ENCODE measurements at places on chromosomes 1 and 21.

DNA sequence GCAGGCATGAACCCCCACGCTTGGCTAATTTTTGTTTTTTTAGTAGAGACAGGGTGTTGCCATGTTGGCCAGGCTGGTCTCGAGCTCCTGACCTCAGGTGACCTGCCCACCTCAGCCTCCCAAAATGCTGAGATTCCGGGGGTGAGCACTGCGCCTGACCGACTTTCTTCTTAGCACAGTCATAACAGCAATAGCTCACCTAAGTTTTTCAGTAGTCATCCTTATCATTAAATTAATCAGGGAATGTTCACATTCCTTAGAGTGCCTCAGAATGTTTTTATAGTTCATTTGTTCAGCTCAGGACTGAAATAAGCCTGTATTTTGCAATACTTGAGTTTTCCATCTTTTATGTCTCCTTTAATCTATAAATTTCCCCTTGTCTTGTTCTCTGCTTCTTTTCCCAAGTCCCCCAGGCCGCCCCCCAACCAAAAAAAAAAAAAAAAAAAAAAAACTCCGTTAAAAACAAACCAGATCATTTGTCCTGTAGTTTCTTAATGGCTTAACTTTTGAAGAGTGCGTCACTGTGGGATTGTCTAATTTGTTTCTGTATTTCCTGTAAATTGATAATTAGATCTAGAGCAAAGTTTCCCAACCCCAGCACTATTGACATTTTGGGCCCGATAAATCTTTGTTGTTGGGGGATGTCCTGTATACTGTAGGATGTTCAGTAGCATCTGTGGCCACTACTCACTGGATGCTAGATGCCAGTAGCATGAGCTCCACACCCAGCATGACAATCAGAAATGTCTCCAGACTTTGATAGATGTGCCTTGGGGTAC lies 120.7 kb downstream of the ITSN1 start:
- peak; percentile 18 for DNase-seq

GRCh38 chr1:112636597-112637253 lies 17.1 kb downstream of the CAPZA1 start:
- DNase-seq = no peak

DNA sequence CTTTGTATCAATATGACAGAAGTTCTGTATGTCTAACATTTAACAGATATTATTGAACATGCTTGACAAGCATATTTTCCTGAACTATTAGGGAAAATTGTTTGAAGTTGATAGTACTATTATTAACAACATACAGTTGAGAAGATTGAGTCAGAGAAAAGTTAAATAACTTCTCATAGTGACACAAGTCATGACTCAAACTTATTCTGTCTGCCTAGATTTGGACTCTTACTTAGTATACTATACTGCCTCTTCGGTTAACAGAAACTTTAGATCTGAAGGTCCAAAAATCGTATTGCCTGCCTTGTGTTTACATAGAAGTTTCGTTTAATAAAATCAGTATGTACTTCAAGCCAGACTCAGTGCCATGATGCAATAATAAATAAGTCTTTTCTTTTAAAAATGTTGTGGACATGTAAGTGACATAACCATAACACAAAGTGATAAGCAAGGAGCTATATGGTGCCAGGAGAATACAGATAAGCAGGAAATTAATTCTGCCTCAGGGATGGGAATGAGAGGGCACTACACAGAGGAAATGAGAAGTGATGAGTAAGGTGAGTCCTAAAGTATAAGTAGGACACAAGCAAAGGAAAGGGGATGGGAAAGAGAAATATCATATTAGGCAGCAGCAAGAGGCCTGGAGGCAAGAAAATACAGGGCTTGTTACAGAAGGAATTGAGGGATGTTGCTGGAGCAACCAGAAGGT lies 48.1 kb downstream of the LHX9 start:
- no peak for DNase-seq

DNA sequence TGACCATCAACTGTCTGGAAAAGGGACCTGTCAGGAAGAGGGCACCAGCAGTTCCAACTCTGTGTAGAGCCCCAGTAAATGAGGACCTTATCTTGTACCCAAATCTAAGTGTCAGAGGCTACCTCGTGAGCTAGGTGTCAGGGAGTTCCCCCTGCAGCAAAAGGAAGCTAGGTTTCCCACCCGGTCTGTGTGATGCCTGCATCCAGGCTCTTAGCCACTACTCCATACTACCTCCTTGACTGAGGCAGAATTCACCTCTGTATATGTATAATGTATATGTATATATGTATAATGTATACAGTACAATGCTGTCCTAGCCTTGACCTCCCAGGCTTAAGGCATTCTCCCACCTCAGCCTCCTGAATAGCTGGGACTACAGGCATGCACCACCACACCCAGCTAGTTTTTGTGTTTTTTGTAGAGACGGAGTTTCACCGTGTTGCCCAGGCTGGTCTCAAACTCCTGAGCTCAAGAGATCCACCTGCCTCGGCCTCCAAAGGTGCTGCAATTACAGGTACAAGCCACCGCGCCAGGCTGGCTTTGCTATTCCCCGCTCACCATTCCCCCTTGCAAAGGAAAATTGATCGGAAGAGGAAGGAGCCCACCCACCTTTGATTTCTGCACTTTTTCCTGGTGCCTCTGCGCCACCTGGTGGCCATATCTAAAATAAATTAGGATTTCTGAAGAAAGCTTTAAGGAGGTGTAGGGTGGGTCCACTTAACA lies 15.7 kb upstream of the LUZP1 start:
- DNase-seq = no peak

- DNase-seq = no peak
Observed at GRCh38 chr1:6591222-6591621, 11.4 kb downstream of the ZBTB48 start.

GRCh38 chr1:60234776-60235175 lies 161.2 kb upstream of the C1orf87 start:
- no peak for DNase-seq

- no peak for DNase-seq
Observed at GRCh38 chr1:48031676-48032075, 34.5 kb upstream of the TRABD2B start.

DNA sequence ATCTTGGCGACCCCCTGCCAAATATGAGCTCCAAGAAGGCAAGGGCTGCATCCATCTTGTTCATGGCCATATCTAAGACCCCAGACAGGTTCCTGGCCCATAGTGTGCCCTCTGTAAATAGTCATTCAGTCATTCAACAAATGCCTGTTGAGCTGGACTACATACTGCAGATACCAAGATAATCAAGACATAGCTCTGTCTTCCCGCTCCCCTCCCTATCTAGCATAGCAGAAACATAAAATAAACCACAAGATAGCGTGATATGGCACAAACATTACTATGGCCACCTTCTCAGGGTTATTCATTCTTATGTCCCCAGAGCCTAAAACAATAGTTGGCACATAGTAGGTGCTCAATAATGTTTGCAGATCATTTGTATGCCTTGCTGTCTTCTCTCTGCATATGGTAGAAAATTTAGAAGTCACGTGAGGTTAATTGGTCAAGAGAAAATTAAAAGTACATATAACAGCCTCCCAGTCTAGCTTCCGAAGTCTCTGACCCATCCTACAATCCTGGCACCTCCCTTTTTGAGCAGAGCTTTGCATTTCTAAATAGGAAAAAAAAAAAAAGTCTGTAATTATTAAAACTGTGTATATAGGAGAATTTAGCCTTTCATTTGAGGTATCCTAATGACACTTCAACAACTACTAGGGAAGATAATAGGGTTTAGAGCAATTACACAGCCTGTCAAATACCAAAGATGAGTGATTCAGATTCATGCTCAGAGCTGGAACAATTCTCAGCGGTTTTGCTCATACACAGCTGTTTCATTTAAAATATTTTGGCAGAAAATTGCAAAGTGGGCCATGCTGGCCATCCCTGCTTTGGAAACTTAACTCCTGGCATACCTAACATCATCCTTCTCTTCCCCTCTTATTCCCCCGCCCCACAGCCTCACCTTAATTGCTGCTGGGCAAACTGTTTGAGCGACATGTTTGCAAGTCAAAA lies 219.0 kb downstream of the KAZN start:
- DNase-seq = no peak

DNA sequence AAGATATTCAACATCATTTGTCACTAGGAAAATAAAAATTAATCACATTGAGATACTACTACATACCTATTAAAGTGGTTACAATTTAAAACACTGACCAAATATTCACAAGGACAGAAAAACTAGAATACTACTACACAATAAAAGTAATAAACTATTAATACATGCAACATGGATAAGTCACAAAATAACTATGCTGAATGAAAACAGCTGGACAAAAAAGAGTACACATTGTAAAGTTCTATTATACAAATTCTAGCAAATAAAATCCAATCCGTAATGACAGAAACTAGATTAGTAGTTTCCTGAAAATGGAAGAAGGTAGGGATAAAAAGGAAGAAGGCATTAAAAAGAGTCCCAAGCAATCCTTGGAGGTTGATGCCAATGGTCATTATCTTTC lies 348.7 kb upstream of the PTBP2 start:
- DNase-seq = no peak

GRCh38 chr1:20462397-20462796 lies 23.6 kb downstream of the CAMK2N1 start:
- no peak for DNase-seq

DNA sequence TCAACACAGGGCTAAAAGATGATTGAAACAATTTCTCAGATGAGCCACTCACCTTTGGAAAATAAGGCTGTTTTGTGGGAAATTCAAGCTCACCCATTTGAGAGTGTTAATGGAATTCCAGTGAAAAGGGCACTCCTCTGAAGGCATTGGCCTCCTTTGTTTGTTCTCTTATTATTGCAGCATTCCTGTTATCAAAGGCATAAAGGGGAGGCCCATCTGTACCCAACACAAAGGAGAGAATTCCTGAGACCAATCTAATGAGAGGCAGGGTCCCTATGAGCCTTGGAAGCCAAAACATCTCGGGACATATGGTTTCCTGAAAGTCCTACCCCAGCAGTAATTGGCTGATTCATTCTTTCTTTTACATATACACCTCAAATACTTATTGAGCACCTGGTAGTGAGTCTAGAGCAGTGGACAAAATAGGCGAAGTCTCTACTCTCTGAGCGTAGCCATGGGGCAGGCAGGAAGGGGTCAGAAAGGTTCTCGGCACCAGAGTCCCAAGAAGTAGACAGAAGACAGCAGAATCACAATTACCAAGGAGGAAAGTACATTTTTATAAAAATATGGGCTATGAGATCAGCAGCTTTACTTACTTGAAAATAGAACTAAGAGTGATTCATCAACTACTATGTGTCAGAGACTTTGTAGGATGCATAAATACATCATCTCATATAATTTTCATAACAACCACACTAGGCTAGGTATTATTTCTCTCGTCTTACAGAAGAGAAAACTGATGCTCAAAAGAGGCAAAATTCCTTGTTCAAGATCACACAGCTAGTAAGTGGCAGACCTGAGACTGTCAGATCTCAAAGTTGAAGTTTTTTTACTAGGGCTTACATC lies 218.7 kb downstream of the DAB1 start:
- DNase-seq = no peak

DNA sequence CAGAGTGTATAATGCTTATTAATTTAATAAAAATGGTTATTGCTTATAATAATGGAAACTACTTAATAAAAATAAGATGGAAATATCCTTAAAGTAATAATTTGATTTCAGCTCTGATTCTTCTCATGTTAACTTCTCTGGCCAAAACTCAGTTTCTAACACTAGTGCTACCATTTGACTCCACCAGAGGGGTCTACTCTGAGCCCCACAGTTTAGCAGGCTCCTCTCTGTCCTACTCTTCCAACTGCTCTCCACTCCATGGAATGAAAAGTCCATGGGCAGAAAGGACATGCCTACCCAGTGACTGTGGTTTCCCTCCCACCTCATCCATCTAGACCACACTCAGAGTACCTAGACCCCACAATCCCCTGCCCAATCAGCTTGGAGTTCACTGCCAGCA lies 489.1 kb upstream of the CAMK1G start:
- no peak for DNase-seq

DNA sequence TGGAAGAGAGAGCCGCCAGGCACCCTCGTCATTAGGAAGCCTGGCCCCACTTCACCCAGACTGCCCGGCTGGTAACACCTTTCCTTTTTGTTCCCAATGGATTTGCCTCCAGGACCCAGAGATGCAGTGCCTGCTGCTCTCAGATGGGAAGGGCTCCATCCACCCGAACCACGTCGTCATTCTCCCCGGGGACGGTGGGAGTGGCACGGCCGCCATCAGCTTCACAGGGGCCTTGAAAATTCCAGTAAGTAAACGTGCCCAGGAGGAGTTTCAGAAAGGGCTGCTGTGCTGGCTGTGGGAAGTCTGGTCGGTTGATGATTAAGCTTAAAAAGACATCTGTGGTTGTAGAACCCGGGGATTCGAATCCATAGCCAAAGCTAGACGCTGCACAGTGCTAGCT lies 45.2 kb downstream of the SLC37A1 start:
- no peak for DNase-seq

DNA sequence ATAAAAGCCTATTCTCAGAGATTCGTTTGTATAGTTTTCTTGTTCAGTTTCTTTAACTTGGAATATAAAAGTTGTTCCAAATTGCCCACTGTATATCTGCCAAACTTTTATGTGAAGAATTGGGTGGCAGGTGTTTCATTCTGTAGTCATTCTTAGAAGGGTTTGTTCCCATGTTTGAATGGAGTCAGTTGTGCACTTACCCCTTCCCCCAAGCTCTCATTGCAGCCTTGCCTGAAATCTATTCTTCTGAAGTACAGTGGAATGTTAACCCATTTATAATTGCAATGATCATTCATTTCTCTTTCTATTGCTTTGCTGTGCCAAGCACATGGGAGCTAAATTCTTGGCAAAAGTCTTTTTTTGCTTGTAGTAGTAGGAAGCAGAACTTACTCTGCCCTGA lies 375.3 kb upstream of the C1orf87 start:
- no peak for DNase-seq

- no peak for DNase-seq
Observed at GRCh38 chr1:235758931-235759330, 107.8 kb downstream of the LYST start.

DNA sequence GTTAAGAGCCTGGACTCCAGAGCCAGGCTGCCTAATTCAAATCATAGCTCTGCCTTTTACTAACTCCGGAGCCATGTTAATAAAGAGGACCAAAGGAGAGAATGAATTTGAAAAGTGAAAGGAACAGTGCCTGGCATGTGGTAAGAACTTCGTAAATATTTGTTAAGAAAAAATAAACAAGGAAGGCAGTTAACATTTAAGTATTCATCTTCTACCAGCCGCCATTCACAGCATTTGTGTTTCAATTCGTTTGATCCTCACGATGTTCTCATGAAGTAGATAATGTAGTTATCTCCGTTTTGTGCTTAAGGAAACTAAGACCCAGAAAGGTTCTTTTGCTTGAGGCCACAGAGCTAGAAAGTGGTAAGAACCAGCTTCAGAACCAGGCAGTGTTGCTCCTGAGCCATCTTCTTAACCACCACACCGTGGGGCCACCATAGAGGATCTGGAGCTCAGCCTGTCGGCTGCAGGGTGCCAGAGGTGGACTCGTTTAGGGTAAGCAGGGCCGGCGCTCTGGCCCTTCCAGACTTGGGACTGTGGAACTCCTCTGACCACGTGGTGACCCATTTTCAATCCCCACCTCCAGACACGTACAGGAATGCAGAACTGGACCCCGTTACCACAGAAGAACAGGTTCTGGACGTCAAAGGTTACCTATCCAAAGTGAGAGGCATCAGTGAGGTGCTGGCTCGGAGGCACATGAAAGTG lies 11.9 kb downstream of the MFN2 start:
- DNase-seq = no peak

- DNase-seq = peak; percentile 84
Observed at GRCh38 chr1:117093091-117093534, 28.4 kb downstream of the TRIM45 start.

All from fibroblast of skin of left biceps (primary cell).